ENCODE measurements at places on chromosomes 2 and 18. TPM values are rescaled to one million over a fixed set of nuclear protein-coding genes. Genes with fewer than 3 reads are reported as not detected.

DNA sequence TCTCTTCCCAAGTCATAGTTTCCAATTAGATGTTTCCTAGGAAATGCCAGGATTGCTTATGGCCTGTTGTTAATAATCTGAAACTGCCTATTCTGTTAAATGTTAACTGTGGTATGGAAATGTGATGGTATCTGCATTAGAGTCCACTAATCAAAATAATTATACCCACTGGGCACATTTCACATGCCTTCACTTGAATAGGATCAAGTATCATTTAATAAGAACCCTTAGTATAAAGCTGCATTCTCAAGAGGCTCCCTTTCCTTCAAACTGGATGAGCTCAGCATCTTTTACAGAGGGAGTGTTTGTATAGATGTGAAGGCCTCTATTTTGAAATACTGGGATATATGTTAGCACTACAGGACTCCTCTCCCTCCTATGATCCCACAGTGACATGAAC, 477.2 kb upstream of the VRK2 start:
- H3K27ac ChIP-seq, result no peak overlapping the region
- no peaks in the 10 kb centered on the region for H3K36me3 ChIP-seq
- no peaks in the 10 kb centered on the region for H3K27me3 ChIP-seq
- H3K4me1 ChIP-seq, result no peaks in the 10 kb centered on the region

GRCh38 chr2:196288006-196288538, 116.7 kb upstream of the STK17B start:
- no peaks in the 10 kb centered on the region for H3K36me3 ChIP-seq
- no peak for DNase-seq
- H3K27me3 ChIP-seq, result no peaks in the 10 kb centered on the region
- no peak overlapping the region for H3K4me3 ChIP-seq
- H3K27ac ChIP-seq, result no peak overlapping the region
- peaks cover 5% of the 10 kb centered on the region for H3K4me1 ChIP-seq

GRCh38 chr2:120622159-120622869, 113.4 kb upstream of the GLI2 start:
- peak; percentile 22 for DNase-seq
- H3K4me1 ChIP-seq, result no peaks in the 10 kb centered on the region
- no peak overlapping the region for H3K4me3 ChIP-seq
- no peak overlapping the region for H3K27ac ChIP-seq
- no peaks in the 10 kb centered on the region for H3K36me3 ChIP-seq
- no peaks in the 10 kb centered on the region for H3K27me3 ChIP-seq

DNA sequence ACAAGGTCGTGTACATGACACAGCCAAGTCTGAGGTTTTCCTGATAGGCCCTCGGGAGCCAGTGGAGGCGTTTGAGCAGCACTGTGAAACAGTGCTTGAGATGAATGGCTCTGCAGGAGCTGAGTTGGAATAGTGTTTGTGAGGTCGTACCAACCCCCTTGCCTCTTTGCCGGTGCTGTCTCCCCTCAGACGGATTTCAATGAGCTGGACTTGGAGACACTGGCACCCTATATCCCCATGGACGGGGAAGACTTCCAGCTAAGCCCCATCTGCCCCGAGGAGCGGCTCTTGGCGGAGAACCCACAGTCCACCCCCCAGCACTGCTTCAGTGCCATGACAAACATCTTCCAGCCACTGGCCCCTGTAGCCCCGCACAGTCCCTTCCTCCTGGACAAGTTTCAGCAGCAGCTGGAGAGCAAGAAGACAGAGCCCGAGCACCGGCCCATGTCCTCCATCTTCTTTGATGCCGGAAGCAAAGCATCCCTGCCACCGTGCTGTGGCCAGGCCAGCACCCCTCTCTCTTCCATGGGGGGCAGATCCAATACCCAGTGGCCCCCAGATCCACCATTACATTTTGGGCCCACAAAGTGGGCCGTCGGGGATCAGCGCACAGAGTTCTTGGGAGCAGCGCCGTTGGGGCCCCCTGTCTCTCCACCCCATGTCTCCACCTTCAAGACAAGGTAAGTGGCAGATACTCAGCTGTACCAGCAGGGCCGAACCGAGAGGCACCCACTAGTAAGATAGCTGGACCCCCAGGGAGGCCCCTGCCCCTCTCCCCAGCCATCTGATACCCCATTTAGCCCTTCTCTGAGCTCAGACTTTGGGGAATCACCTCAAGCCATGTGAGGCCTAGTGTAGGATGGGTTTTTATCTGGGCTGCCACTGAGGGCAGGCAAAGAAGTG, 83.1 kb downstream of the EPAS1 start:
- H3K27ac ChIP-seq, result no peak overlapping the region
- H3K4me1 ChIP-seq, result no peaks in the 10 kb centered on the region
- DNase-seq, result no peak
- H3K36me3 ChIP-seq, result no peaks in the 10 kb centered on the region
- no peaks in the 10 kb centered on the region for H3K27me3 ChIP-seq

DNA sequence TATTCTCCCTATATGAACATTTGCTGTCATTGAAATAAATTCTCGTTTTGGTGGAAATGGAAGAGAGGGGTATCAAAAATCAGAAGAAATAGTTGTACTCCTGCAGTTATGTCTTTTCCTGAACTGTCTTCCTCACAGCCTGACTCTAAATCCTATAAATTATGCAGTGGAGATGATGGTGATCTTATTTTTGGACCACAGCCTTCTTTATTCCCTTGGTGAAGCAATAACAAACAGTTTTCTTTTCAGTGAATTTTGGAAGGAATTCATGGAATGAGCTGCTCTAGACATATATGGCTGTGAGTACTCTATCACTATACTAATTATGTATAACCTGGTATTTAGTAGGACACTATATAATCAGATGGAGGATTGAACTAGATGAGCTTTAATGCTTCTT, 1.7 kb upstream of the SLC25A12 start:
- H3K27ac ChIP-seq, result no peak overlapping the region
- no peak for DNase-seq
- H3K27me3 ChIP-seq, result no peaks in the 10 kb centered on the region
- H3K4me3 ChIP-seq, result no peak overlapping the region

Gene CRYGC
- polyA plus RNA-seq, result not detected

Gene TDRD15
- not detected for polyA plus RNA-seq

Gene ADD2
- not detected for polyA plus RNA-seq

Gene CHRNA1
- polyA plus RNA-seq, result 1.2 TPM
